CD4-positive, alpha-beta memory T cell (primary cell): ENCODE measurements at places on chromosomes 2 and 18. TPM values are rescaled to one million over a fixed set of nuclear protein-coding genes. Genes with fewer than 3 reads are reported as not detected.

TSGA10 gene
- polyA plus RNA-seq: 17.3 TPM

RAPGEF4 gene
- polyA plus RNA-seq: not detected

CDCA7 gene
- 2.1 TPM for polyA plus RNA-seq

CNTNAP5 gene
- not detected for polyA plus RNA-seq

SIX2 gene
- polyA plus RNA-seq: not detected

FBXO15 gene
- 2.0 TPM for polyA plus RNA-seq

CRYGC gene
- polyA plus RNA-seq: not detected

ABCG8 gene
- not detected for polyA plus RNA-seq

CCDC74B gene
- polyA plus RNA-seq: not detected
